ENCODE measurements at places on chromosomes 12 and 14.

- no peak for DNase-seq
These were observed 29.8 kb downstream of the MED21 start for GRCh38 chr12:27052176-27052575.

DNA sequence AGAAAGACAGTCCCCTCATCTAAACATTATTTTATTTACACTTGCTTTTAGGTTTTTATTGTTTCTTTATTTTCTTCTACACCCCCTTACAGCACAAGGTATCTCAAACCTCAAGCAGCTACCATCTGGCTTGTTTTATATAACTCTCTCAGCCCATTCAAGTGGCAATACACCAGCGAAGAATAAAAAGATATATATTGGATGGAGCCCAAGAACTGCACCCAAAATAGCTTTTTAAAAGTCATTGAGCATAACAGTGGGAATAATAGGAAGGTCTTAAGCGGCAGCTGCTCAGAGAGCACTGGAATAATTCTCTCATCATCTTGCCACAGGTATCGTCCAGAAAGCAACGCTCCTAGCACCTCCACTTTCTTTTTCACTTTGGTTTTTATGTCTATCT is 322.5 kb downstream of the SYT1 start:
- DNase-seq = no peak

DNA sequence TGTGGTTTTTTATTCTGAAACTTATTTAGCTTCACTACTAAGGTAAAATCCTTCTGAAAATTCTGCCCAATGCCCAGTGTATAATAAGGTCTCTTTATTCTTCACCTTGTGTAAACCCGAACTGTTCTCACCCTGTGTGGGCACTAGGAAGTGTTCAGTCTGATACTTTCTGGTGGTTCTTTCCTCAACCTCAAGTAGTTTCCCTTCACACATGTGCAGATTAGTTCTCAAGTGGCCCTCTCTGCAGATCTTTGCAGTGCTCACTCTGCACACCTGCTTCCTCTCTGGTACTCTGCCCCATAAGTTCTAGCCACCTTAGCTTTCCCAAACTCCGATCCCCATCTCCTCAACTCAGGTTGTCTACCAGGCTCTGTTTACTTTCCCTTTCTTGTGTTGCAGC is 61.6 kb downstream of the RAD51B start:
- no peak for DNase-seq

- DNase-seq = peak; percentile 52
These were observed 117.5 kb downstream of the DYRK2 start for GRCh38 chr12:67765776-67766766.

GRCh38 chr12:29088611-29089219 is 60.4 kb upstream of the FAR2 start:
- peak; percentile 47 for DNase-seq

GRCh38 chr12:3366451-3367110 is 124.4 kb upstream of the PRMT8 start:
- DNase-seq = no peak

Measured in kidney glomerular epithelial cell (primary cell).